ENCODE measurements at places on chromosomes 13 and 19.
A peak's percentile ranks its signal among the peaks of the same experiment; 100 is the strongest.

DNA sequence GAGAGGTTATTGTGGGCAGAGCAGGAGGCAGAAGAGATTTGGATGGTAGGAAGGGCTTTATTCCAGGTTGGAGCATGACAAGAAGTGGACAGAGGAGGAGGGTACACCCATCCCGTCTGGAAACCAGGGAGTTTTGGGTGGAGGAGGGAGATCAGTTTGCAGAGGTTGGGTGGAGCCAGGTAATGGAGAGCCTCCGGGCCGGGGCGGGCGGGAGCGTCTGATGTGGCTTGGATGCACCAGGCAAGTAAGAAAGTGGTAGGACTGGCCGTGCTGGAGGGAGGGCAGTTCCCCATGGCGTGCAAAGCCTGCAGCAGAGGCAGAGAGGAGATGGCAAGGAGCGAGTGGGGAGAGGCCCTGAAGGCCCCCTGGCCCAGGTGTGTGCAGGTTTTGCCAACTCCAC, 10.9 kb downstream of the IGFLR1 start:
- DNase-seq, result no peak

GRCh38 chr13:49319551-49319950, 71.8 kb downstream of the CDADC1 start:
- DNase-seq, result no peak

GRCh38 chr13:36090592-36090991, 40.6 kb downstream of the DCLK1 start:
- no peak for DNase-seq

- no peak for DNase-seq
These were observed 28.7 kb downstream of the COMP start for GRCh38 chr19:18762125-18763023.

DNA sequence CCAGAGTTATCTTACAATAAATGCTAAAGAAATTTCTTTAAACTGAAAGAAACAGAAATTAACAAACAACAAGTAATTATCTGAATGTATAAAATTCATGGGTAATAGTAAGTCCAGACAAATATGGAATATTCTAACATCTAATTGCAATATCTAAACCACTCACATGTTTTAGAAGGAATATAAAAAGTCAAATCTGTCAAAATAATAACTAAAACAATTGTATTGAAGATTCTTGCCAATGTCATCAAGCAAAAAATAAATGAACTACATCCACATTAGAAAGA, 942.9 kb upstream of the PCDH20 start:
- DNase-seq, result no peak

DNA sequence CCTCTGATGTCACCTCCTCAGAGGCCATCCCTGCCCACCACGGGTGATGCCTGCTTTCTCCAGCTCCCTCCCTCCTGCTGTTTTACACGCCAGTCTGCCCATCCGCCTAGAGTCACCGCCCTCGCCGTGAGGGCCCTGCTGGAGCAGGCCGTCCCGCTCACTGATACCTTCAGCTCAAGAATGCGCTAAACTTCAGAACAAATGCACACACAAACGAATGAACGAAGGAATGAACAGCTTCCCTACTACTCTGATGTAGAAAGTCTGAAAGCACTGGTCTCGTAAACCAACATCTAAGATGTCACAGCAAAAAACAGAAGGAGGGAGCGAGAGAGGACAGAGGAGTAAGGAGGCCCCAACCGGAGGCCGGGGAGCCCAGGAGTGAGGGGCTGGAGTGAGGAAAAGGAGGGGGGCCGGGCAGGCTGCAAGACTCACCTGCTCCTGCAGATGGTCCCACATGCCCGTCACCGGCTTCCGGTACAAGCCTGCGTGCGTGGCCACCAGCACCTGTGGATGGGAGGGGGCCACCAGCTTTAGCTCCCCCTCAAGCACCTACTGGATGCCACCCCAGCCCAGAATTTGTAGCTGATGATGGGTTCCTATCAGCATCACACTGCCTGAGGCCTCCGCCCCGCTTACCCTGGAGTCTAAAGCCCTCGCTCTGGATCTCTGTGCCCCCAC, 4.0 kb downstream of the PNKP start:
- DNase-seq, result no peak

GRCh38 chr13:24263632-24264031, 45.7 kb upstream of the C1QTNF9 start:
- DNase-seq, result no peak

GRCh38 chr19:32719611-32720059, at the start of gene TDRD12:
Gene TDRD12, plus strand, starts transcription at chr19:32719767. Its CDS starts 306 bp downstream, at chr19:32720073.
- DNase-seq, result no peak

DNA sequence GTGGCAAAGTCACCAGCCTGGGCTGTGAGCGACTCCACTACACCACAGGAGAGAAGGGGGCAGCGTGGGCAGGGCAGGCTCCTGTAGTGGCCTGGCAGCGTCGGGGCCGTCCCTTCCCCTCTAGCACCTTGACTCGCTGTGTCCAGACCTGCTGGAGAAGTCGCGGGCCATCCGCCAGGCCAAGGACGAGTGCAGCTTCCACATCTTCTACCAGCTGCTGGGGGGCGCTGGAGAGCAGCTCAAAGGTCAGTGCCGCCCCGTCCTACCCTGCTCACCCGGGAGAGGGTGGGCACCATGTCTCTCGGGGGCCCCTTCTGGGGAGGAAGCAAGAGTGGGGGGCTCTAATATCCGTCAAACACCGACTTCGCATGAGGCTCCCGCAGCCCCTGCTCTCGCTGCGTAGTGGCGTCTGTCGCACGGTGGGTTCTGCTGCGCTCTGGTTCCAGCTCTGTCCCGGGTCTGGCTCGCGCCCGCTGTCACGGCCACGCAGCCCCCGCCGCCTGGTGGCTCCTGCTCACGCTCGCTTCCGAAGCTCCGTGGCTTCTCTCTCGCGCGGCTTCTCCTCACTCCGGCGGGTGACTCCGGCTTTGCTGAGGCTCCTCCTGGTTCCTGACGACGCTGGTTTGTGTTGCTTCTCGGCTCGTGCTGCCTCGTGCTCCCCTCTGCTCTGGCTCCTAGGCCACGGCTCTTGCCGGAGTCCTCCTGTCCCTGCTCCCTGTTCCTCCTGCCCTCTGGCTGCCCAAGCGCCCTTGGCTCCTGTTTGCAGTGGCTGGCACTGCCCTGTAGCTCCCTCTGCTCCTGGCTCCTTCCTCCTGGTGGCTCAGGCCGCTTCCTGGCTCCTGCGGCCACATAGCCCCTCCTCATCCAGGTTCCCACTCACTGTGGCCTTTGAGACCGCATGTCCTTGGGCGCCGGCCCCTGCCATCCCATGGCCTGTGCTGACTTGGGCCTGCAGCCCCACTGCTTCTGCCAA, 27.2 kb downstream of the MYH14 start:
- no peak for DNase-seq

DNA sequence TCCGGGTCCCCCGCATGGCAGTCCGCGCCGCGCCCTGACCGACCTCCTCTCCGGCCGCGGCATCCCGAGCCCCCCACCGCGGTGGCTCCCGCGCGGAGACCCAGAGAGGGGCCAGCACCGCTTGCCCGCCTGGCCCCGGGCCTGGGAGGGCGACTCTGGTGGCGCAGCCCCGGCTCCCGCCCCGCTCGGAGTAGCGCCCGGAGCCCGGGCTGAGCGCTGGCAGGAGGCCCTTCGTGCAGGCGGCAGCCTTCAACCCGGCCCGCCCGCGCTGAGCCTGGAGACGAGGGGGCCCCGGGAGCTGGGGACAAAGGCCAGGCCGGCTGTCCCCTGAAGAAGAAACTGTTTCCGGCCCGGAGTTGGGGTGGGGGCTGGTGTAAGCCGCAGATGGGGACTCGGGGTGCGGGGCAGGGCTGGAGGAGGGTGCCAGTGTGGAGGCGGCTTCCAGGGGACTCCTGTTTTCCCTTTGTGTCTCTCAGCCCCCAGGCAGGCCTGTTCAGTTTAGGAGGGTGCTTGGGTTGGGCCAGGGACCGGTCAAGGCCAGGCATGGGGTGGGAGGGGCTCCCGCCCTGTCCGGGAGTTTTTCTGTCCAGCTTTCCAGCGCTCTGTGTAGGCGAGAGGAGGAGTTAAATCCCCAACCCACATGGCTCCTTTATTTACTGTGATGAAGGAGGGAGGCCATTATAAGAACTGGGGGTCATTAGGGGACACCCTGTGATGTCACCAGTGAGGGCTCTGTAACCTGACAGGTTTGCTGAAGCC, 935 bp downstream of the LRP3 start:
- DNase-seq, result no peak

DNA sequence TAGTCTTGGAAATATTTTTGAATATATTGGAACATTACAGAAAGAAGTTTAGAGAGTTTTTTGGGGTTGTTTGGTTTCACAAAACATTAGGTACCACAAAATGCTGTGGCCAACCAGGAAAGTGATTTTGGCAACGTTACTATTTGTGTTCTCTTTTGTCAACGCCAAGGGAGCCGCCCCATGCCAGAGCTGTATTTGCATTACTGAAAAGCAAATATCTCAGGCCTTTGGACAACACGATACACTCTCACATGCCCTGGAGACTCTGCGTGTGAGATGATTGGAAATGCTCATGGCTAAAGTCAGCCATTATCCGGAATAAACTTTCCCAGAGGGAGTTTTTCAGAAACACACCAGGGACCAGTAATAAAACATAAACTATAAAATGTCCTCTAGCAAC, 324.6 kb downstream of the SHISA2 start:
- DNase-seq, result no peak

GRCh38 chr19:49301165-49301865, 23.7 kb downstream of the SLC6A16 start:
- peak; percentile 81 for DNase-seq

DNA sequence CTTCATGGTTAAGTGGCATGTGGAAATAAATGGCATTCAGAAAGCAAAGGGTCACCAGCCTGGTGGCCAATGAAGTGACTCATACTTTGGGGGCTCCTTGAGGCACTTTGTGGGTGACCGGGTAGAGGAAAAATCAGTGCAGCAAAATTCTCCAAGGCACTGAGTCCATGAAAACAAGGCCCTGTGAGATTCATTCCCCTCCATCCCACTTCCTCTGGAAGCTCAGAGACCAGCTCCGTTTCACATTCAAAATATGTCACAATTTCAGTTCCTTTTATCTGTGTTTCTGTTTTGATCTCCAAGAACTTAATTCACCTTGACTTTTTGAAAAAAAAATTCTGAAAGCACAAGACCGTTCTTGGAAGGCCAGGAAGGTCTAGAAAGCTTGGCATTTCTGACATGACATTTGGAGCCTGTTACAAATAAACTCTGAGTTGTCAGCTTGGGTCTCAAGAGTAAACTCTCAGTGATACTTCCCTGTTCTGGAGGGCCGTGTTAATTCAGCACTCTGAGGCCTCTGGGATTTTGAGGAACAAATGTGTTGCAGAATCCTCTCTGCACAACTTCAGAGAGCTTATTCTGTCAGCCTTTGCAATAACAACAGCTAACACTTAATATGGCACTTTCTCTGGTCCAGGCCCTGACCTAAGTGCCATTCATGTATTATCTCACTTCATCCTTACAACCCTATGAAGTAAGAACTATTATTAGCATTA, 6.8 kb downstream of the CYSLTR2 start:
- DNase-seq, result no peak

- DNase-seq, result no peak
These were observed 76.0 kb downstream of the CHST8 start for GRCh38 chr19:33697766-33698165.

- DNase-seq, result no peak
These were observed 151.4 kb downstream of the PCCA start for GRCh38 chr13:100240109-100240779.

GRCh38 chr13:32407854-32408253, 20.1 kb downstream of the N4BP2L1 start:
- DNase-seq, result no peak

DNA sequence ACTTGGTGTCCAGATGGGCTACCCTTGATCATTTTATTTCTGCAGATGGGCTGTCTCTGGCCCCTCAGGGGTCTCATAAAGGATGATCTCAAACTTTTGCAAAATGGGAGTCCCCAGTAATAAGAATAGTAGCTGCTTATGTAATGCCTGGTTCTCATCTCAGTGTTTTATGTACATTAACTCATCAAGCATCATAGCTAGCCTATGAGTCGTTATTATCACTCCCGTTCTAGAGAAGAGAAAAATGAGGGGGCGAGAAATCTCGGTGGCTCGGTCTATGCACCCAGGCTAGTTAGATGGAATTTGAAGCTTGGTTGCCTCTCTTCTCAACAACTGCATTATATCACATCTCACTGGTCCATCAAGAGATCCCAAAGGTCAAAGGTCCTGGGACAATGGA, 3.4 kb downstream of the CACNG6 start:
- no peak for DNase-seq

- DNase-seq, result no peak
These were observed 109.2 kb downstream of the FNDC3A start for GRCh38 chr13:49084961-49085360.

DNA sequence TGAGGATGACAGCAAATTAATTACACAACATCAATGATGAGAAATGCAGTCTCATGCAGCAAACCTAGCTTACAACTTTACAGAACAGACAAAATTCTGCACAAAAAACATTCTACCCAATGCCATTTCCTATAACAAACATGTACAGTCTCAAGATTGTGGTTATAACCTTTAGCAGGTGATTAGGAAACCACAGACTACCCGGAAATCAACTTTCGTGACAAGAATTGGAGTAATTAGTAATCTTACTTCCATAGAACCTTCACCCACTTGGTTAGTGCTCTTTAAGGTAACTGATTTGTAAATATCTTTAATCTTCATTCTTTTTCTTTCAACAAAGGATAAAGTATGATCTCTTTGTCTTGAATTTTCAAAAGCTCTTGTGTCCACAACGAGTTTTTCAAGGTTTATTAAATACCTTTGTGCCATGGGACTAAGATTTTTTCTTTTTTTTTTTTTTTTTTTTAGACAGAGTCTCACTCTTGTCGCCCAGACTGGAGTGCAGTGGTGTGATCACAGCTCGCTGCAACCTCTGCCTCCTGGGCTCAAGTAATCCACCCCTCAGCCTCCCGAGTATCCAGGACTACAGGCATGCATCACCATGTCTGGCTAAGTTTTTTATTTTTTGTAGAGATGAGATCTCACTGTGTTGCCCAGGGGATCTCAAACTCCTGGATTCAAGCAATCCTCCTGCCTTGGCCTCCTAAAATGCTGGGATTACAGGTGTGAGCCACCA, 78.8 kb downstream of the MAP4K1 start:
- DNase-seq, result no peak

DNA sequence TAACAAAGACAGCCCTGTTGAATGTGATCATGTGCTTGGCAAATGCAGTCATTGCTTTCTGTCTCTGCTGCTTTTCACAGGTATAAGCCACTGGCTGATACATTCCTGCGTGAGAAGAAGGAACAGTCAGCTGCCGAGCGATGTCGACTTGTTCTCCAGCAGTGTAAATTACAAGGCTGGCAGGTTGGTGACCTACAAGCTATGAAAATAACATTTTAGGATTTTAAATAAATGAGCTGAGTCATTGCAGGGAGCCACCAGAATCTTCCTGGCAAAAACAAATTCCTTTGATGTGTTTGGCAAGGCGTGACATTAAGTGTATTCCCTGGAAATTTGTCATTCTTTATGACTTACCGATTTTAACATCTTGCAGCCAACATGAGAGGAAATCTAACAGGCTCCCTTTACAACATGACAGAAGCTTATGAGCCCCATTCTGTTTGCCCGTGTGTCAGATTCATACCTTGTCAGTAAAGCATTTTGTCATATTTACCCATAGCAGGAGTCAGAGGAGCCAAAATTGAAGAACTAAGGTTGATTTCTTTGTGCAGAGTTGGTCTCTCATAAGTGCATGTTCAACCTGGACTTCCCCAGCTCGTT, 471.4 kb downstream of the MYO16 start:
- DNase-seq, result no peak
